ENCODE measurements at places on chromosomes 1 and 21. TPM values are rescaled to one million over a fixed set of nuclear protein-coding genes. Genes with fewer than 3 reads are reported as not detected.

The XKR8 gene
- 7.0 TPM for total RNA-seq

The ZNF695 gene
- total RNA-seq = 0.81 TPM

The OR14I1 gene
- not detected for total RNA-seq

The LCE2B gene
- not detected for total RNA-seq

The UBXN11 gene
- 3.6 TPM for total RNA-seq

The HSD3B1 gene
- not detected for total RNA-seq

The LIPI gene
- total RNA-seq = not detected

The GREM2 gene
- total RNA-seq = 4.3 TPM

The MATN1 gene
- total RNA-seq = 0.36 TPM

The IRF6 gene
- 2.1 TPM for total RNA-seq

The TAS1R1 gene
- 0.49 TPM for total RNA-seq

The NBPF6 gene
- total RNA-seq = not detected

The FMO2 gene
- 6.2 TPM for total RNA-seq

The APOBEC4 gene
- total RNA-seq = not detected

The NPL gene
- 6.2 TPM for total RNA-seq

The RAB25 gene
- not detected for total RNA-seq

The ZCCHC17 gene
- 20.9 TPM for total RNA-seq

The PCSK9 gene
- 14.8 TPM for total RNA-seq

Measured in hair follicle dermal papilla cell (primary cell).